Activated naive CD4-positive, alpha-beta T cell treated with anti-CD3 and anti-CD28 coated beads, Interleukin-2, amount 10 ng/mL, durations not matched to agents 5 hours and 36 hours (primary cell): ENCODE measurements at places on chromosomes 7 and 10. TPM values are rescaled to one million over a fixed set of nuclear protein-coding genes. Genes with fewer than 3 reads are reported as not detected.

Gene CDK13
- total RNA-seq = 53.8 TPM

Gene HYAL4
- total RNA-seq = not detected

Gene C10orf53
- total RNA-seq = not detected

Gene SH2D4B
- 0.10 TPM for total RNA-seq

Gene TMEM26
- not detected for total RNA-seq

Gene LFNG
- 99.5 TPM for total RNA-seq

Gene GBX1
- not detected for total RNA-seq

Gene PRPS1L1
- total RNA-seq = not detected

Gene SAP25
- 37.0 TPM for total RNA-seq

Gene WDR11
- total RNA-seq = 45.2 TPM

Gene CYP2C19
- 0.07 TPM for total RNA-seq

Gene STX1A
- 12.4 TPM for total RNA-seq

Gene UTF1
- not detected for total RNA-seq
